ENCODE measurements at places on chromosomes 1 and 21.

GRCh38 chr1:158025576-158026230 is 32.3 kb downstream of the KIRREL1 start:
- no peak for DNase-seq

- DNase-seq: peak; percentile 93
These were observed 41.4 kb upstream of the LRRC8B start for GRCh38 chr1:89483010-89483756.

DNA sequence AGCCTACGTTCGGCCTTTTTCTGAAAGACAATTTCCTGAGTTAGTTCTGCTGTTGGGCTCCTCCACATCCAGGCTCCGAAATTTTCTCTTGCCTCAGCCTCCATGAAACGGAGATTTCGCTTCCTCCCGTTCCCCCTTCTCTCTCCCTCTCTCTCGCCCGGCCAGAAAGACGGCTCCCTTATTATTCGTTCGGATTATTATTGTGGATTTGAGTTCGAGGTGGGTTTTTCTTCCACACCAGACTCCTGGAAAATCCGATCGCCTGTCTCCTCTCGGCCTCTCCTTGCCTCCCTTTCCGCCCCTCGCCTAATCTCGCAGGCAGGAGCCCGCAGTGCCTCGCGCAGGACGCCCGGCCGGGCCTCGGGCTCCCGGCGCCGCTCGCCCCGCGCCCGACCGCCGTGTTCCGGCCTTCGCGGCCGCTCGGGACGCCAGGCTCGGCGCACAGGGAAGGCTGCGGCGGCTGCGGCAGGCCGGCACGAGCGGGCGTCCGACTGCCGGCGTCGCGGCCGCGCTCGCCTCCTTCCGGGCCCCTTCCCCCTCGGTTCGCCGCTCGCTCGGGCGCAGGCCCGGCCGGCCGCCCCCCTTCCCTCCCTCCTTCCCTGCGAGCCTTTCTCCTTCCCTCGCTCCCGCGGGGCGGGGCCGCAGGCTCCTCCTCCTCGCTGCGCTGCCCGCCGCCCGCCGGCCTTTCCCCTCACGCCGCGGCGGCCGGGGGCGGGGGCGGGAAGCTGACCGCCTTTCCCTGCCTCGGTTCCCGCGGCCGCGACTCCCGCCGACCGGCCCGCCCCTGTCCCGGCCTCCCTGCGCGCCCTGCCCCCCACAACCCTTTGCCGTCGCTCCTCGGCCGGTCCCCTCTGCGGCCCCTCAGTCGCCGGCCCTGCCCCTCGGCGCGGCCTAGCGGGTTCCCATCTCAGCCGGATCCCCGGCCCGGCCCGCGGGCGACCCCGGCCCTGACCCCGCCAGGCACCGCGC is at the start of gene ARHGEF11:
ARHGEF11 (minus strand) TSS at position 493 of the 969 bp plus-strand sequence. CDS start 1,412 bp downstream, outside the sequence.
- DNase-seq: peak; percentile 93

DNA sequence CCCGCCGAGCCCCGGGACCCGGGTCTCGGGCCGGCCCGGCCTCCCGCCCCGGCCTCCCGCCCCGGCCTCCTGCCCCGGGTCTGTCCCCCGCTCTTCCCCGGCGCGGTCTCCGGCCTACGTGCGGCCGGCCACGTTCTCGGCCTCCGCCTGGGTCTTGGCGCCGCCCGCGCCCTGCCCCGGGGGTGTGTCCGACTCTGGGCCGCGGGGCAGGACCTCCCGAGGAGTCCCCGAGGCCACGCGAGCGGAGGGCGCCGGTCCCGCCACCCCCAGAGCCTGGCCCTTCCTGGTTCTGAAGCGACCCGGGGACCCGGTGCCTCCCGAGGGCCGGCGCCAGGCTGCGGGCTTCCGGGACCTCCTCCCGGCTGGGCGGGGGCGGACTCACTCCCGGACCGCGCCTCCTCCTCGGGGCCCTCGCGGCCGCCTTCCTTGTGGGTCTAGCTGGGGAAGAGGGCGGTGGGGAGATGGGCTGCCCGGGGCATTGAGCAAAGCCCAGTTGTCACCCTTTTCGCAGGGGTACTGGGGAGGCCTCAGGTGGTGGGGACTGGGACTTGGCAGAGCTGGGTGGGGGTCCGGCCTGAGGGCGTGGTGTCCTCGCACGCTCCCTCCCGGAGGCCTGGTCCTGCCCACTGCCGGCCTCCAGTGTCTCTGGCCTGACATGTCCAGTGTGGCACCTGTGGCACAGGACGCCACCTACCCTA is 558 bp downstream of the PFKL start:
- peak; percentile 77 for DNase-seq

GRCh38 chr1:114263343-114263742 is 109.7 kb upstream of the SYT6 start:
- no peak for DNase-seq

Data from trophoblast cell (in vitro differentiated cells and primary cell).